Osteocyte (in vitro differentiated cells): ENCODE measurements at places on chromosomes 4 and X.

DNA sequence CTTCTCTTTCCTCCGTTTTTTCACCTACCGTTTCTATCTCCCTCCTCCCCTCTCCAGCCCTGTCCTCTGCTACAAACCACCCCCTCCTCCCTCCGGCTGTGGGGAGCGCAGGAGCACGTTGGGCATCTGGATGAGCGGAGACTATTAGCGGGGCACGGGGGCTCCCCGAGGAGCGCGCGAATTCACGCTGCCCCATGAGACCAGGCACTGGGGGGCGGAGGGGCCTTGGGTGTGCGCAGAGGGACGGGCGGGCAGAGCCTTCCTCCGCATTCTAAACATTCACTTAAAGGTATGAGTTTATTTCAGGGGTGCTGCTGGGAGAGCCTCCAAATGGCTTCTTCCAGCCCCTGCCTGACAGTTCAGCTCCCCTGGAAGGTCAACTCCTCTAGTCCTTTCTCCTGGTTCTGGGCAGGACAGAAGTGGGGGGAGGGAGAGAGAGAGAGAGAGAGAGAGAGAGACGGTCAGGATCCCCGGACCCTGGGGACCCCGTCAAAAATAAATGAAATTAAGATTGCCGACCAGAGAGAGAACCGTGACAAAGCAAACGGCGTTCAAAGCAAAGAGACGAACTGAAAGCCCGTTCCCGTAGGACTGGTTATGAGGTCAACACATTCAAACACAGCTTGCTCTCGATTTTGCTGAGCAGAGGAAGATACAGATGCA is 5.0 kb downstream of the SHOX start:
- DNase-seq, result peak; percentile 75

GRCh38 chrX:54181202-54181953 is 1.7 kb downstream of the FAM120C start:
- no peak for DNase-seq

DNA sequence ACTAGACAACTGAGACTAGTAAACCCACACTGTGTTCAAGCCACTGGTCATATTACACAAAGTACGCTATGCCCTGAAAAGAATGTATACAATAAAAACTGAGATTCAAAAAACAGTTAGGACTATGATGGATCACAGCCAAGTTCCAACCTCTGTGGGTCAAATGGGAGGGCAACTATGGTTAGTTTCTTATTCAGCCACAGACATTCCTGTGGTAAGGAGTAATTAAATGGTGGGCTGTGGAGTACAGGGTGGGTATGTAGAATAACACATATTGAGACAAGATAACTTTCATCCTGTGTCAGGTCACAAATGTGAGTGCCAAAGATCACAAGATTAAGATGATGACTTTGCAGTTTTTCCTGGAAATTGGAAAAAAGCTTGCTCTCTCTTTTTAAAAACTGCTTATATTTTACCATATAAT is 167.2 kb downstream of the NPNT start:
- no peak for DNase-seq

GRCh38 chr4:148054275-148054674 is 322.4 kb downstream of the ARHGAP10 start:
- DNase-seq, result no peak

GRCh38 chrX:2500803-2501558 is at the start of the genes DHRSX and ZBED1:
DHRSX (minus strand) TSS chrX:2500976; CDS start chrX:2500925, 51 bp downstream.
ZBED1 (minus strand) TSS chrX:2500976; CDS start chrX:2490719, 10,257 bp downstream.
- DNase-seq, result no peak

DNA sequence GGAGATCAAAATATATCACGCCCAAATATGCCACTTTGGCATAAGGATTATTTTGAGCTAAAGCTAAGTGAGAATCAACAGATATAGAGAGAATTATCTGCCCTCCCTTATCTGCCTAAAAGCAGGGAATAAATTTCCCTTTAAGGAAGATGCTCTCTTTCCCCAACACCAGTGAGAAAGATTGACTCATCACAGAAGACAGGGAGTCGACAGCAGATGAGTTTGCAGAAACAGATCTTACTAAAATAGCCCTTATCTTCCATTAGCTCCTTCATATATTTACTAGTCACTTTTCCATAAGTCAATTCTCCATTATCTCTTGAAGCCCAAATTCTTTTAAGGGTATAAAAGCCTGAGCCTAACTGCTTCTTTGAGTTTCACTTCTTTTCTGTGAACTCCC is 156.6 kb downstream of the CAMK2D start:
- DNase-seq, result no peak

DNA sequence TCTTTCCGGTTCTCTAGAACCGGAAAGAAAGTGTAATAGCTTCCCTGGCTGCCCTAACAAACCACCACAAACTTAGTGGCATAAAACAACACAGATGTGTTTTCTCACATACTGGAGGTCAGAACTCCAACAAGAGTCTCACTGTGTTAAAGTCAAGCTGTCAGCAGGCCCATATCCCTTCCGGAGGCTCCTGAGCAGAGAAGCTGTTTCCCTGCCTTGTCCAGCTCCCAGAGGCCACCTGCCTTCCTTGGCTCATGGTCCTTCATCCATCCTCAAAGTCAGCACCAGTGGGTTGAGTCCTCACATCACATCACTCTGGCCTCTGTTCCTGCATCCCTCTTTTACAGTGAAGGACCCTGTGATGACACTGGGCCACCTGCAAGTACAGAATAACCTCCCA is 49.8 kb upstream of the HMX1 start:
- DNase-seq, result peak; percentile 25
